Common myeloid progenitor, CD34-positive (primary cell): ENCODE measurements at places on chromosomes 2 and 18.

DNA sequence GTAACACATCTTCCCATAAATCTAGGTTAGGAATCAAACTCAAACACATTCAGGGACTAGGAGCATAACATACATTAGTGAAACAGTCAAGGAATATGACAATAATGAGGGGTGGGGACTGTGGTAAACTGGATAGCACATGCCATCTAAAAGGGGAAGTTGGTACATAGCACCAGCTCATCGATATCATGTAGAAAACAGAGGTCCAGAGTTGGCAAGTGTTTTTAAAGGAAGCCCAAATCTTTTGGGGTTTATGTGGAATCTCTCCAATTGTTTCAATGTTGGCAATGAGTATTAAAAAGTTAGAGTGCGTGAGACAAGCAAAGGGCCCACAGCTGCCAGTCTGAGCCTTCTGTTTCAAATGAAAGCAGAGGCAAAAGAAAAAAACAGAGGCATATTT is 24.4 kb downstream of the KLF7 start:
- DNase-seq = peak; percentile 81

DNA sequence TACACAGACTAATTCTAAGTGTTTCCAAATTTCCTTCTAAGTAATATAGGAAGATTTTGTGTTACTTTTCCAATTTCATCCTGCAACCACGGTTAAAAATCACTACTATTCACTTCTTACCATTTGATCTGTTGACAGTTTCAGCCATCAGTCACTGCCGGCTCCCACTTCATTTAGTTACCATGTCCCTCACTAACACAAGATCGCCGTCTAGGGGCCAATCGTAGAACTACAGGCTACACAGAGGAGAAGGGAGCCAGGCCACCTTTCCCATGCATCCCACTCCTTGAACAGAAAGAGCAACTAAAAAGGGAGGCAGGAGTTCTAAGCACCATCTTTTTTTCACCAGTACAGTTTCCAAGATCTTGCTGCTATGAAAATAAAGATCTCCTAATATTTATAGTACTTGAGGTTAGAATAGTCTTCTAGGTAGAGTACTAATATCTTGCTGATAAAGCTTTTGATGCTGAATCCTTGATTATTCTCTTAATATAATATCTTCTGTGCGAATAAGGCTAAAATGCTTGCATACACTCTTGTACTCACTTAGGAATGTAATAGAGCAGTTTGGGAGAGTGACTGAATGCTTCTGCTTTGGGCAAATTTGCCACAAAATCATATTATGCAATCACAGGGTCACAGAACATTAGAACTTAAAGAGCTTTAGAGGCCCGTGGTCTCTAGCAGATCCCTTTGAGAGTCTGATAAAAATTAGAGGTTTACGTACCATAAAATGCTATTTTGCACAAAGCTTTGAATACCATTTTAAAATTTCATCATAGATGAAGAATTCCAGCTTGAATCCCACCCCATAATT is 39.5 kb upstream of the CYP1B1 start:
- DNase-seq = peak; percentile 73

DNA sequence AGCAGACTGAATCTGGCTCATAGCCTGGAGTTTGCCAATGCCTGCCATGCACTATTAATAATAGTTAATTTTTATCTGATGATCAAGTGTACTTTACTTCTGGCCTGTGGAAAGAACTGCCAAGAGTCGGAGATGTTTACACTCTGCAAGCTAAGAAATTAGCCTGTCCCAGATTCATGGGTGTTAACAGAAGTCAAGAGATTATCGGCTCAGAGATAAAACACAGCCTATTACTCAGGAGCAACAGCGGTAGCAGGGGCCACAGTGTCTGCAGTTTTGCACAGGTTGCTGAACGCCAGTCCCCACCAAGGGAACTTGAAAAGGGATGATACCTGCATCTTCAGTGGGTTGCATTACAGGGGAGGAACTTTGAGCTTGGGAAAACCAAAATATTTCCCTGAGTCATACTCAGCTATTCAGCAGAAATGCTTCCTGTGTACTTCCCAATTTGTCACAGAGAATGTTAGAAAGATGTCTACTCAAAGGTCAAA is 4.3 kb upstream of the ADI1 start:
- DNase-seq = no peak

DNA sequence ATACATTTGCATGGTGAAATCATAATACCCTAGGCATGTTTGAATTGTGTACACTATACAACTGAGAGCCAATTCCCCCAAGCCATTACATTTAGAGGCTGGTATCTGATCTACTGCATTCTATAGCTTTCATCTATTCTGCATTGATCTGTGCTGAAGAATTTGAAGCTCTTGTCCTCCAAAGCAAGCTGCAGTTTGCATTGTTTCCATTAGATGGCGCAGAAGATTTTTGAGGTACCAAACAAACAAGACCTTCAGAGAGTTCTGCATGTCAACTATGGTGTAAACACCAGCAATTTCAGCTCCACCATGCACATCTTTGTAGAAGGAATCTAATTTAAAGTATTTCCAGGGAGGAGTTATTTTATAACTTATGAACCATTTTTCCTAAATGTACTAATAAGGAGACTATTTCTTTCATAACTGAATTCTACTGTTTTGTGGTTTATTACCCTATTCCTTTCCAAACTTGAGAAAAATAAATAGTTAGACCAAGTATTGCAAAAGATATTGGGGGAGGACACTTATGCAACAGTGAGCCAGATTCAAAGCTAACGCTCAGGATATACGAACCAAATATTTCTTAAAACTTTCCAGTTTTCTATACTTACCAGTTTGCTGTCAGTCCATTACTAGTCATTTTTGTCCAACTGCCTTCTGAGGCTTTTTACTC is 761.8 kb upstream of the ACVR2A start:
- peak; percentile 68 for DNase-seq

GRCh38 chr2:192267484-192267883 is 72.8 kb upstream of the TMEFF2 start:
- no peak for DNase-seq

GRCh38 chr2:11651856-11652548 is 18.0 kb downstream of the NTSR2 start:
- DNase-seq = peak; percentile 7

DNA sequence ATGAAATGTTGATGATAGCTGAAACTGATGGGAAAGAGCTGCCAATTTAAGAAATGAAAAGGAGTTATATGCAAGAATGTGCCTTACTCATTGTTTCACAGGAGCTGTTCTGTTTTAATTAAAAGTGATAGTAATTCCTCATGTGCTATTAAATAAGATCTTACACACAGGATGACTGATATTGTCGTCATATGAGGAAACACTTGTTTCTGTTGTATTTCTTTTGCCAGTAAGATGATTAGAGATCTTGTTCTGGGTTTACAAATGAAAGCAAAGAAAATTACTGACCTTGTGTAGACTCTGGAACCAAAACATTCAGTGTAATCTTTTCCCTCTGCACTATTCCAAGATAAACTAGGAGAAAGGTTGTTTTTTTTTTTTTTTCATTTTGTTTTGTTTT is 123.6 kb downstream of the MAP3K20 start:
- DNase-seq = no peak

- DNase-seq = no peak
Measured at GRCh38 chr18:3713166-3713565, 263.2 kb downstream of the TGIF1 start.

DNA sequence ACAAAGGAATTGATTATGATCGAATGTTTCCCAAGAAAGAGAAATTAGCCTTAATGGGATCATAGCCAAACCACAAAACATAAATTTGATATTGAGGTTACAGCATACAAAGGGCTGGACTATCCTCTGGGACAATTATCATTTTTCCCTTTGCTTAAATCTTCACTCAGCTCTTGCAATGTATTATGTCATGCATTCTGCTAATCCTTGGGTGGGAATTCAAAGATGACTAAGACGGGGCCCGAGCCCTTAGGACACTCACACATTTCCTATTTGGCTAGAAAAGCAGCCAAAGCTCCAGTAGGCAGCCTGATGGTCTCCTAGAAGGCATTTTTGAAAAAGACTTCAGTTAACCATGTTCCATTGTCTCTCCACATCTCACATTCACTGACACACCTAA is 17.2 kb upstream of the NMI start:
- DNase-seq = no peak

GRCh38 chr2:236012155-236012554 is 156.0 kb downstream of the GBX2 start:
- no peak for DNase-seq

DNA sequence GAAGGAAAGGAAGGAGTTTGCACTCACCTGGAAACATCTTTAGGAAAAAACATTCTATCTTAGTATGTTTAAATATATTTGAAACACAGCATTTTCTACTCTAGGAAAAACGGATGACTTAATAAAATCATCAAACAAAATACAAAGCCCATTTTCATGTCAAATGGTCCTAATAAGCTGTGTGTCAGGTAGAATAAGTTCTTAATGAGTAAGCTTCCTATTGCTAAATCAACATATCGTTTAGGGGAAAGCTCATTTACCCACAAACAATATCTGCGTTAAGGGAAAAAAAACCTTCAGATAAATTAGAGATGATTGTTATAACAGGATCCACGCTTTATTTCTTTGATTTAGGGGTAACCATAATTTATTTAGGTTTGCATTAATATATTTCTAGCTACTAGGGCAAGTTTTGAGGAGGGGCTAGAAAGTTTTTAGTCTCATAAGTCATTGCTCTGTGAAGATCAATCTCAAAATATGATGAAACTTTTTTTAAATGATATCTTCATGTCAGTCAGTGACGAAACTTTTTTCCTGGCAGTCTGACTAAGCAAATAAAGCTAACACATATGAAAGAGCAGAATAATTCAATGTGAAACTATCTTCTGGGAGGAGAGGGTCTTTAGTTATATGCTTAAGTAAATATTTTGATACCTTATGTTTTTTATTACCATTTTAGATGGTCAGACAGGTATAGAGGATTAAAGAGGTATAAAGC is 147.1 kb downstream of the WDSUB1 start:
- no peak for DNase-seq

DNA sequence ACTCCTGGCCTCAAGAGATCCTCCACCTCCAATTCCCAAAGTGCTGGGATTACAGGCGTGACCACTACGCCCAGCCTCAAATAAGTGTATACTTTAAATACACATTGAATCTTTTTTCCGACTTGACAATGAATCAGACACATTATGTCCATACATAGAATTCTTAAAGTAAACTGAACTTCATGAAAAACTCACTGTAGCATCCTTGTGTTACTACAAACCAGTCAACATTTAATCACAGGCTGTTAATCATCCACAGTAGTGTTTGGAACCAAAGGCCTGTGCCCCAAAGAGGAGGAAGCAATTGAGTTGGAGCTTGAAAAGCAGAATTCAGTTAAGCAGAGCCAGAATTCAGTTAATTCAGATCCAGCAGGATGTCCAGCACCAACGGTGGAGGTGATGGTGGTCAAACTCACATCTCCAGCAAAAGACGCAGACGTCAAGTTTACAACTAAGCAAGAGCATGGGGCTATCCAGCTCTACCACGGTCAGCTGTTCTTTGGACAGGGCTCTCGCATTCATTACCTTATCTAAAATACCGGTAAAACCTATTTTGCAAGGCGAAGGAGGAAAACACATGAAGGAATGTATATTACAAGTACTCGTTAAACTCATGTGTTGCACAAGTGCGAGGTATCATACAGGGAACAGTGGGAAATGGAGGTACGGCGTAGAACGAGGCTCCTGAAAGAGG is 1.2 kb downstream of the SLC39A6 start:
- no peak for DNase-seq

DNA sequence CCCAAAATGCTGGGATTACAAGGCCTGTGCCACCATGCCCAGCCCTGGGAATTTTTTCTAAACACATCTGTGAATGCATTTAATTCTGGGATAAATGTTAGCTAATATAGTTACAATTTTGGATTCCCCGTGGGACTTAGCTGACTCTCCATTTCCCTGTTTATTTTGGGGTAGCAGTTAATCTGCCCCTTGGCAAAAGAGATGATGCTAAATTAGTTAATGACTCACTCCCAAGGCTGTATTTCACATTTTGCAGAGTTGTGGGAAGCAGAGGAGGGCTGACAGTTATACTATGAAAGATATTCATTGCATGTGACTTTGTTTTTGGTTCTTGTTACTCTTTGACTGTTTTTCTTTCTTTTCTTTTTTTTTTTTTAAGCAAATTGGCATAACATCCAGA is 3.2 kb downstream of the MTHFD2 start:
- DNase-seq = no peak

- DNase-seq = no peak
Measured at GRCh38 chr2:3575534-3576262, 638 bp downstream of the RPS7 start.

GRCh38 chr2:28063492-28063962 is 173.0 kb downstream of the BABAM2 start:
- no peak for DNase-seq

GRCh38 chr2:86598966-86599365 is 24.7 kb downstream of the RNF103 start:
- DNase-seq = no peak

GRCh38 chr2:73415906-73416305 is 30.3 kb downstream of the ALMS1 start:
- DNase-seq = no peak

GRCh38 chr2:110702514-110703380 is 24.9 kb upstream of the BUB1 start:
- DNase-seq = no peak

DNA sequence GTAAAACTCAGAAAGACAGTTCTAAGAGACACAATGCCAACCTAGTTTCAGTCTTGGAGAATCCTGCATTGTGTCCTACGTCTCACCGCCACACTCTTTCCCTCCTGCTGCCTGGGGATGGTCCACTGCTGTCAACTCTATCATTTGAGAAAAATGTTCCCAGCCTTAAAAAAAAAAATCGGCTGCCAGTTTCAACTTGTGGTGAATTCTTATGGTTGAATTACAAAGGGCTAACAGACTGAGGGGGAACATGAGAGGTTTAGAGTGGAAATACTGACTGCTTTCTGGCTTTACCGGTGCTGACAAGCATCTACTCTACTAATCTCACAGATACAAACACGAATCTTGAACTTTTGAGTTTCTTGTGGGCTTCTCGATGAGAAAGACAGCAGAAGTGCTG is 74.0 kb downstream of the NAB1 start:
- DNase-seq = no peak

DNA sequence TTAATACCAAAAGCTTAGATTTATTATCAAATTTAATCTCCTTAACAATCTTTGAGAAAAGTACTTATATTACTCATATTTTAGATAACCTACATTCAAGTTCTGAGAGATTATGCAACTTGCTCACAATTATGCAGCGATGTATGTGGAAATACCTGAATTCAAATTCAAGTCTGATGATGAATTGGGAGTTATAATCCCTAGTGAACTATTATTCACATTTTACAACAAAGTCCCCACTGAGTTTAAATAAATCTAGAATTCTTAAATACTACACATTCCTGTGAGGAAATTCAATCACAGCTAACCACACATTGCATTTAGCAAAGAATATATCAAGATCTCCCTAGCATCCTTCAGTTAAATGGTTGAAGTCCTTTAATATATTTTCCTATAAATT is 278.4 kb downstream of the NOL4 start:
- DNase-seq = no peak

- DNase-seq = no peak
Measured at GRCh38 chr2:236959036-236959435, 126.7 kb upstream of the COPS8 start.

- DNase-seq = no peak
Measured at GRCh38 chr2:174623106-174623637, 25.6 kb upstream of the WIPF1 start.
